Mesendoderm (in vitro differentiated cells): ENCODE measurements at places on chromosomes 2 and 18.
A peak's percentile ranks its signal among the peaks of the same experiment; 100 is the strongest.

DNA sequence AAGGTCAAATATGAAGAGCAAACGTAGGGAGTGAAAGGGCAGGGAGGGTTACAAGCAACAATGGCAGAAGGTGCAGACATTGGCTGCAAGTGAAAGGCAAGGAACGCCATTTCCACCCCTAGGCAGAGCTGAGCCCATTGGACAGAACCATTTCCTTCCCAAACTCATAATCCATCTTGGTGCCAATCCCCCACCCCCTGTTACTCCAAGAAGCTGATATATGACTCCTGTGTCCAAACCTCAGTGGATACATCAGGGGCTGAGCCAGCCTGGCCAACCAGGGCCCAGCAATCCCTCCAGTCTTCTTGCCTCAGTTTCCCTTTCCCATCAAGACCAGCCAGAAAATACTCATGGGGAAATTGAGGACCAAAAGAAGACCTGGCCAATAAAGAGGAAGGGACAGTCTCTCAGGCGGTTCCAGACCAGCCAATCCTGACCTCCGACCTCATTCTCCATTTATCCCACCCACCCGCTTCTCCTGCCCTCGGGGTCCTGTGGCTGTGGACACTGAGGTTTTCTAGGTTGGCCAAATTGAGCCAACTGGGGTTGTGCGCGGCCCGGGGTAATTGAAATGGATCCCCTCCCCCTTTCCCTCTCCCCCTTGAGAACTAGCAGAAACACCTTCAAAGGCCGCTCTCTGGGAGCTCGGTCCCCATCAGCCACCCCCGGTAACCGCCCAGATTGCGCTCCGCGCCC is 24.8 kb downstream of the TNS1 start:
- DNase-seq = no peak

DNA sequence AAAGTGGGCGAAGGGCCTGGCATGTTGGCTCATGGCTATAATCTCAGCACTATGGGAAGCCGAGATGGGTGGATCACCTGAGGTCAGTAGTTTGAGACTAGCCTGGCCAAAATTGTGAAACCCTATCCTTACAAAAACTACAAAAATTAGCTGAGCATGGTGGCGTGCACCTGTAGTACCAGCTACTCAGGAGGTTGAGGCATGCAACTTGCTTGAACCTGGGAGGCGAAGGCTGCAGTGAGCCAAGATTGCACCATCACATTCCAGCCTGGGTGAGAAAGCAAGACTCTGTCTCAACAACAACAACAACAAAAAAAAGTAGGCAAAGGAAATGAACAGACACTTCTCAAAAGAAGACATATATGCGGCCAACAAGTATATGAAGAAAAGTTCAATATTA is 196.5 kb downstream of the RAB3GAP1 start:
- no peak for DNase-seq

- peak; percentile 21 for DNase-seq
These were observed 668.7 kb downstream of the SLC4A3 start for GRCh38 chr2:220296174-220296573.

DNA sequence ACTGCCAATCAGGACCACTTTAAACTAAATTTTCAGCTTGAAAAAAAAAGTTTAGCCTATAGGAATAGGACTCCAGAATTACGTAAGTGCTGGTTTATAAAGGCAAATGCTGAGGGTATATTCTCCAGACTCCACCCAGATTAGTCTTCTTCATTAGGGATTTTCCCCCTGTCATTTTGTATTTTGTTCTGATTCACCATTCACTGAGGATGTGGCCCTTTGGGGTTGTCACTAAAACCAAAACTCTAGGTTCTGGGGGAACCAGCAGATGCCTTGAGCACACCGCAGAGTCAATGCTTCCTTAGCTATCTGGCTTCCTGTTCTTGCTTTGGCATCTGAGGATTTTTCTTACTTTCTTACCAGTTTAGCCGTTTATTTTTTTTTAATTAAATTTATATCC is 10.5 kb downstream of the SCYGR4 start:
- DNase-seq = no peak

GRCh38 chr2:229267080-229267479 is 4.0 kb downstream of the PID1 start:
- no peak for DNase-seq

GRCh38 chr2:128308284-128308731 is 10.4 kb downstream of the HS6ST1 start:
- DNase-seq = no peak
